DMS79 treated with DMSO at 0.1 percent for 48 hours (cell line): ENCODE measurements at places on chromosomes 6 and 20.
A peak's percentile ranks its signal among the peaks of the same experiment; 100 is the strongest.

DNA sequence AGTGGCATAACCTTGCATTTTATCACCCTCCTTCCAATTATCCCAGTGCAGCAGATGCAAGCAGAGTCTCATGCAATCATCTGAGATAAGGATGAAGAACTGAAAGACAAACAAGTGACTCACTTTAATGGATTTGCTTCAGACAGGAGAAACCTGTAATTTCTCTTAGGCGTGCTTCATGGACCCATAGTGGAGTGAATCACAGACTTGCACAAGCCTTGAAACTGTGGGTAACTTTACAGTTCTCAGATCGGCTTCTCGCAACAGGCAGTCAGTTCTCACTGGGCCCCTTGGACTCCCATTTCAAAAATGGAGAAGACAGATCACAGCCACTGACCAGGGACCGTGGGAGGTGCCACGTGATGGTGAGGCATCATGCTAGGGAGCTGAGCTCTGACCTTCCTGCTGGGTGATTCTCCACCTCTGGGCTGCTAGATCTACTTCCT is at the start of gene ADGRF4:
ADGRF4 (plus strand) TSS at position 239 of the 446 bp plus-strand sequence. CDS start 8,666 bp downstream, outside the sequence.
- no peak for DNase-seq

DNA sequence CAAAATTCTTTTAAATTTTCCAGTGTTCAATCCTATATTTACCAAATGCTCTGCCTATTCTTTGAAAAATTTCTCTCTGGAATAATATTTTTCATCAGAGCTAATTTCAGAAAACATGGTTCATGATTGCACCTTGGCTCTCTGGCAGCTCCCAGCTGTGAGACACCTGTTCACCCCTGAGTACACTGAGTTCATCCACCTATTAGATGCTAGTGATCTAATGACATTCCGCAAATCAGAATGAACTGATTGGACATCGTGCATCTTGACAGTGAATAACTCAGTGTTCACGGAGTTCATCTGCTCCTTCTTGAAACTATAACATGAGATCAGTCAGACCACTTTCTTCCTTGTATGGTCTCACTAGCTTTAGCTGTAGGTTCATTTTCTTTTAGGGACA is 3.9 kb upstream of the SHPRH start:
- DNase-seq, result no peak

GRCh38 chr6:169784821-169785340 is 33.5 kb downstream of the ERMARD start:
- DNase-seq, result peak; percentile 9

DNA sequence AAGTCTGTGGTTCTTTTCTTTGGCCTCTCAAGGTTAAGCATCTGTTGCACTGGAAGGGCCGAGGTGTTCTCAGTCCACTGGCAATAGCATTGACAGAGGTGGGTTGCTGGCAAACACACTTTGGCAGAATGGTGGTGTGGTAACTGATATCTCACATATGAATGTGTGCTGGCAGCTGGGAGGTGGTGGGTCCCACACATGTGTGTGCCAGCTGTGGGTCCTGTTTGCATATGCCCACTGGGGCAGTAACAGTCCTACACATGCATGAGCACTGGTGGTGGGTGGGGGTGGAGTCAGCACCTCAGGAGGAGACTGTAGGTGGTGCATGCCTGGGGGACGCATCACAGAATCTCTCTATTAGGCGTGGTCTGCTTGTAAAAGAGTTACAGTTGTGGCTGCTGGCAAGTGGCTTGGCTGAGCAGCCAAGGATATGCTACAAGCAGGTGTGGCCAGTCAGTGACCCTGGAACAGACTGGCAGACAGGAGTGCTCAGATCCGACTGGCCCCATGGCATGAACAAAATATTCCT is 934.3 kb downstream of the GRIK2 start:
- DNase-seq, result no peak

GRCh38 chr6:99132026-99132635 is 184.4 kb upstream of the FBXL4 start:
- no peak for DNase-seq

GRCh38 chr6:163128324-163128723 is 286.2 kb upstream of the QKI start:
- DNase-seq, result no peak

GRCh38 chr6:151536188-151536479 is 42.3 kb downstream of the CCDC170 start:
- no peak for DNase-seq

DNA sequence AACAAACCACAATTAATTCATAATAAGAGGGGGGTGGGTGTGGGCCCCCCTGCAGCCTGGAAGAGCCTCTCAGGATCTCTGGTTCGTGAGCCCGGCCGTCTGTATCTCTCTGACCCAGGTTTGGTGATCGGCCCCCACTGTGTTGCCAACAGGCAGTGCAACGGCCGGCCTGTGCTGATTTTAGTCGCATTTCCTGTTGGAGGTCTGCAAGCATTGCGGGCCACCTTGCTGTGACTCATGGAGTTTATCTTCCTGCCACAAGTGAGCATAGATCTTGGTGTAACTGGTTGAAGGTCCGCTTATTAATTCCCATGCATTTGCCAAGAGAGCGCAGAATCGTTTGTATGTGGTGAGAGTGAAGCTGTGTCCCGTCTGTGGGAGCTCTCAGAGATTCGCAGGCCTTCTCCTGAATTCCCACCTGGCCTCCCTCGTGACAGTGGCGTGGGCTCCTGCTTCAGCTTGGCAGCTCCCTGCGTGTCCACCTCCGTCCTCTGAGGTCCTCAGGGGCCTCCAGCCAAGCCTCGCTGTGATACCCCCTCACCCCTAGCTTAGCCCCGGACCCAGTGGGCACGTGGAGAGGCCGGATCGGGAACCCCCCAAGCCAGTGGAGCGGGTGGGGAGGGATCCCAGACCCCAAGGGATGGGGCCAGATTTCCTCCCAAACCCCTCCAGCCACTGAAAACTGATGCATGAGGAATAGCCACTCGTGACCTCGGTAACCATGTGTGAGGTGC is 269.8 kb downstream of the CDH4 start:
- no peak for DNase-seq

GRCh38 chr6:4253604-4254231 is 118.3 kb upstream of the ECI2 start:
- DNase-seq, result peak; percentile 1

GRCh38 chr20:34045930-34046725 is 52.4 kb downstream of the RALY start:
- no peak for DNase-seq

DNA sequence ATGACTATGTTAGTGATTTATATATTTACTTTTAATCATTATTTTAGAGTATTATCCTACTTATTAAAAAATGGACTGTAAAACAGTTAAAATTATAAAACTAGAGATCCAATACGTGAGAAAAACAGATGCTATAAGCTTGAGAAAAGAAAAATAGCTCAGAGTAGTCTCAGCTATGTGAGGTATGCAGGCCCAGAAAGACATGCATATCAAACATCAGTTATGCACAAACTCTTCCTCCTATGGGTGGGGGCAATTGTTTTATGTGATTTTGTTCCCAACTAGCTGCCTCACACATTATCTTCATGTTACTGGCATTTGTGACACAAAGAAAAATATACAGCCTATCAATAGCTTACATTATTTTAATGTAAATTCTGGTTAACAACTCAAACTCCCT is 28.8 kb downstream of the RARS2 start:
- DNase-seq, result no peak

- no peak for DNase-seq
Observed at GRCh38 chr6:134787261-134787877, 162.5 kb downstream of the ALDH8A1 start.
